ENCODE measurements at places on chromosomes 3 and 15.

- DNase-seq = no peak
These were observed 68.8 kb downstream of the DNAJC13 start for GRCh38 chr3:132486099-132486498.

- peak; percentile 8 for DNase-seq
These were observed 2.0 kb downstream of the MST1R start for GRCh38 chr3:49901366-49902339.

DNA sequence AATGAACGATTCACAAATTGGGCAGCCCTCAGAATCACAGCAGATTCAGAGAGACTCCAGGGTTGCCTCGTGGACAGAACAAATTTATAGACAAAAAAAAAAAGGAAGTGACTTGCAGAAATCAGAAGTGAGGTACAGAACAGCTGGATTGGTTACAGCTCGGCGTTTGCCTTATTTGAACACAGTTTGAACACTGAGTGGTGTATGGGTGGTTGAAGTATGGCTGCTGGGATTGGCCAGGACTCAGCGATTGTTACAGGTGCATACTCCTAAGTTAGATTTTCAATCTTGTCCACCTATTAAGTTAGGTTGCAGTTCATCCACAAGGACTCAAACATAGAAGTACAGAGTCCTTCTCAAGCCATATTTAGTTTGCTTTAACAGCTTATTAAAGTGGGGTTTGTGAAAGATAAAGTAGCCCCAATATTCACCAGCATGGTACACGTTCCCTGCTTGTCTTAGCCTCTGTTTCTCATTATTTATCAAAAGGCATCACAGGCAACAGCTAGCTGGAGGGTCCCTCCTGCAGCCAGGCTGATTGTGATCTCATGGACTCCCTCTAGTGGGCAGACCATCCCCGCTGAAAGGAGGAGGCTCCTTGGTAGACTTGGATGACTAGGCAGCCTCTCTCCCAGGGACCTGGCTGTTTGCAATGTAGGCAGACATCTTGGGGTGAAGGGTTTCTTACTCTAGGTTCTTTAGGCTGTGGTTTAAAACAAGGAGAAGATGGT, 17.6 kb upstream of the ALDH1L1 start:
- DNase-seq = no peak

GRCh38 chr3:160106905-160107861, 118.0 kb upstream of the C3orf80 start:
- no peak for DNase-seq

GRCh38 chr3:122873741-122874515, 79.1 kb downstream of the SLC49A4 start:
- no peak for DNase-seq

DNA sequence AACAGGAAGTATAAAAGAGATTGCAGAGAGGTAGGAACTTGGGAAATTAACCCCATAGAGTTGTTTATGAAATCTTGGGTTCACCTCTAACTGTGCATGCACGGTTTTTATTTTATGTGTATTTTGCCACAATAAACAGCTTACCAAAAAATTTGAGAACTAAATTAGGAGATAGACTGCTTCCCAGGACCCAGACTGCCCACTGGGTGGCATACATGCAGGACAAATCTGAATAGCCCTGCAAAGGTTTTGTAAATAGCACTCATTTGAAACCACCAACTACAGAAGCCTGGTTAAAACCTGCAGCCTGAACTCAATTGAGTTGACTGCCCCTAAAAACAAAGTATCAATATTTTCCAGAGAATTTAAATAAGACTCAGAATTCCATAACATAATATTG, 96.4 kb upstream of the SLCO2A1 start:
- DNase-seq = no peak

GRCh38 chr3:40580494-40581091, 55.8 kb downstream of the ZNF621 start:
- DNase-seq = peak; percentile 11

DNA sequence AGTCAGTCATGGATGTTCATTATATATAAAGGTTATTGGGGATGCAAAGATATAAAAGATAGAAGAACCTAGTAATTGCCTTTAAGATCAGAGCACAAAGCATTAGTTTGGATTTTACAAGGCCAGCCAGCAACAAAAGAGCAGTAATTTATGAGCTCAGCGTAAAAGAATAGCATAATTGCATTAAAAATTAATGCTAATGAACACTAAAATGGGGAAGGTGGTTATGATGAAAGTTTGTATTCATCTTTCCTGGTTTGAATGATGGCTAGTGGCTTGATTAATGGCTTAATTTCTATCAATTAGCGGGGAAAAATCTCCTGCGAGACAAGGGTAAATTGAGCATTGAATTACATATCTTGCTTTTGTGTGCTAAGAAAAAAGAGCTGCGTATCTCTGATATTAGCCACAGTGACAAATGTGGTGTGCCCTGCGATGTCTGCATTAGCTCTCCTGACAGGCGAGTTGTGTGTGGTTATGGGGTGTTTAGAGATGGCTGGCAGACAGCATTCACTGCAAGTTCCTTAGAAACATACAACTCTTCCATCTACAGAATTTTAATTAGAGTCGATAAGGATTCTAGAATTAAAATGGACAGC, 42.8 kb upstream of the MLF1 start:
- DNase-seq = no peak
